Endothelial cell (in vitro differentiated cells): ENCODE measurements at places on chromosomes 16 and 17. TPM values are rescaled to one million over a fixed set of nuclear protein-coding genes. Genes with fewer than 3 reads are reported as not detected.

Gene GDE1
- 50.0 TPM for total RNA-seq

DNA sequence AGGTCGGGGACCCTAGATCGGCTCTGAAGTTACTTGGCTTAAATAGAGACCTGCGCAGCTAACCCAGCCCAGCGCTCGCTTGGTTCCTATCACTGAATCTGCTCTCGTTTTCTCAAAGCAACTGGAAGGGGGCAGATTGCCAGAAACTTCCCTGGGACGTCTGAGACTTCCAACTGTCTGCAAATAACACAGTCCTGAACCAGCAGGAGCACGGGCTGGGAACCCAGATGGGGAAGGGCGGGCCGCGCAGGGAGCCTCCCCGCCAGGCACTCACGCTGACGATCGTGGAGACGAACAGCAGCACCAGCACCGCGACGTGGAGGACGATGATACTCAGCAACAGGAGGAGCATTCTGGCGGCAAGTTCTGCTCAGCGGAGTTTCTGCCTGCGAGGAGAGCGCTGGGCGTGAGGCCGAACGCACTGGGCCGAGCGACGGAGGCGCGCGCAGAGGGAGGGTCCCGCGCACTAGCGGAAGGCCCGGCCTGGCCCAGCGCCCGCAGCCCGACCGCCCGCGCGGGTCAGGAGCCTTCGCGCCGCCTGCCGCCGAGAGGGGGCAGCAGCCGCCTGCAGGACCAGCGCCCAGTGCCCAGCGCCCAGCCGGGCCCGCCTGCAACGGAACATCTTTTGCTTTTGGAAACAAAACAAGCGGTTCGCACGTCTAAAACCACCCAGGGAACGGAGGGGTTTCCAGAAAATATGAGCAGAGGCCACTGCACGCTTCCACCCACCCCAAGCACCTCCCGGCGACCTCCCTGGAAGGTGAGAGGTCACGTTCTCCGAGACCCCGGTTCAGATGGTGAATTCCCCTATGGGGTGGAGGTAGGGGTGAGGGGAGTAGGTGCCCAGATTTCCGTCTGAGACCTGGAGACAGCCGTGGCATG is 4.5 kb downstream of the PMP22 start:
- peak; percentile 95 for DNase-seq

- no peak for DNase-seq
These were observed 26.4 kb upstream of the ARL4D start for GRCh38 chr17:43372273-43372911.

GRCh38 chr16:62041401-62041800 is 5.2 kb upstream of the CDH8 start:
- DNase-seq, result peak; percentile 36

Gene HSF4
- 5.7 TPM for total RNA-seq

DNA sequence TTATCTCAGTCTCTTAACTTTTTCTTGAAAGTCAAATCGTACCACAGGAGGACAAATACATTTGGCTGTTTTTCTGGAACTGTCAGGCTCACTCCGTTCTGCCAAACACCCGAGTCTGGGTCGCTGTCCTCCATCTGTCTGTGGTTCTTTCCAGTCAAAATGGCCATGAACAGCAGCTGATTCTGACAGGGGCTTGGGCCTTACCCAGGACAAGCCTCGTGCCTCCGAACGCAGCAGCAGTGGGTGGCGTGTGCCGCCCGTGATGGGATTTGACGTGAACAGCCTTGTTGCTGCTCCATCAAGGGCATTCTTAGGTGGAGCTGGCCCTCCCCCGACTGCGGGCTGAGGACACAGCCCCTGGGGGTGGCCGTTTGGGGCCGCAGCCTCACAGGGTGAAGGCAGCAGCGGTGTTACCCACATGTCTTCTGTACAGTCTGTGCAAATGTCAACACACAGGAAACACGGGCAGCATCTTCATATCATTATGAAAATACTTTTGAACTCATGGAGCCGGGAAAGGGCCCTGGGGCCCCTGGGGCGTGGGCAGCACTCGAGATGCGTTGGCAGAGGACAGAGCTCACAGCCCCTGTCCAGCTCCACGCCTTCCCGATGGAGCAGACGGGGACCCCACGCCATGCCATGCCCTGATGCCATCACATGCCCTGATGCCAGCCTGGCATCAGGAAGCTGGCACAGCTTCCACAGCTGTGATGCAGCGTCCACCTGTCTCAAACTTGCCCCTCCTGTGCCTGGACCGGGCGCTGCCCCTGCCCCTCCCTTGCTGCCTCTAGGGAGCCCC is 8.6 kb upstream of the ACSF3 start:
- no peak for DNase-seq

DNA sequence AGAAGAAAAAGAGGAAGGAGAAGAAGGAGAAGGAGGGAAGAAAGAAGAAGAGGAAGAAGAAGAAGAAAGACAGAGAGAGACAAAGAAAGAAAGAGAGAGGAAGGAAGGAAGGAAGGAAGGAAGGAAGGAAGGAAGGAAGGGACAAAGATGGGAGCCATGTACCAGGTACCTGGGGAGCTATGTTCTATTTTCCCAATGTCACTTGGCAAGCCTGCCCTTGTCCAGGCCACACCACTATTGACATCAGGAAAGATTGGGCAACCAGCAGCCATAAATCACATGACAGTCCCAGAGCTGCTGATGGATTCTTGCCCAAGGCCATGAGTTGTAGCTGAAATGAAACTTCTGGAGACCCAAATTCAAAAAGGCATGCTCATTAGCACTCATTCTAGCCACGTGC is 2.7 kb upstream of the CES1 start:
- DNase-seq, result no peak

- DNase-seq, result no peak
These were observed 2.2 kb downstream of the ARHGEF15 start for GRCh38 chr17:8312251-8312650.

Gene MYO15A
- 1.6 TPM for total RNA-seq

DNA sequence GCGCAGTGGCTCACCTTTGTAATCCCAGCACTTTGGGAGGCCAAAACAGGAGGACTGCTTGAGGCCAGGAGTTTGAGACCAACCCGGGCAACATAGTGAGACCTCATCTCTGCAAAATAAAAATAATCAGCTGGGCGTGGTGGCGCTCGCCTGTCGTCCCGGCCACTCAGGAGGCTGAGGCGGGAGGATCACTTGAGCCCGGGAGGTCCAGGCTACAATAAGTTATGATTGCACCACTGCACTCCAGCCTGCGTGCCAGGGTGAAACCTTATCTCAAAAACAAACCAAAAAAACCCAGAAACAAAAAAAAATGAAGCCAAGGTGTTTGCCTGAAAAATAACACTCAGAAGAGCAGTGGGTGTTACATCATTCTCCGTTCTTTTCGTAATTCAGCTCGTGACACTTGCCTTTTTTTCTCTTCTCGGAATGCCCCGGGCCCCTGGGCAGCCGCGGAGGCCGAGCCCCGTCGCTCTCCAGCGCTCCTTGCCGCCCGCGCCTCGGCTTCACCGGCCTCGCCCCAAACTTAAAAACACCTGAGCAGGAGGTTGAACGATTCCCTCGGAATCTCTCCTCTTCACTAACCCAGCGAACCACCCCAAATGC is 17.0 kb downstream of the PRCD start:
- DNase-seq, result no peak

DNA sequence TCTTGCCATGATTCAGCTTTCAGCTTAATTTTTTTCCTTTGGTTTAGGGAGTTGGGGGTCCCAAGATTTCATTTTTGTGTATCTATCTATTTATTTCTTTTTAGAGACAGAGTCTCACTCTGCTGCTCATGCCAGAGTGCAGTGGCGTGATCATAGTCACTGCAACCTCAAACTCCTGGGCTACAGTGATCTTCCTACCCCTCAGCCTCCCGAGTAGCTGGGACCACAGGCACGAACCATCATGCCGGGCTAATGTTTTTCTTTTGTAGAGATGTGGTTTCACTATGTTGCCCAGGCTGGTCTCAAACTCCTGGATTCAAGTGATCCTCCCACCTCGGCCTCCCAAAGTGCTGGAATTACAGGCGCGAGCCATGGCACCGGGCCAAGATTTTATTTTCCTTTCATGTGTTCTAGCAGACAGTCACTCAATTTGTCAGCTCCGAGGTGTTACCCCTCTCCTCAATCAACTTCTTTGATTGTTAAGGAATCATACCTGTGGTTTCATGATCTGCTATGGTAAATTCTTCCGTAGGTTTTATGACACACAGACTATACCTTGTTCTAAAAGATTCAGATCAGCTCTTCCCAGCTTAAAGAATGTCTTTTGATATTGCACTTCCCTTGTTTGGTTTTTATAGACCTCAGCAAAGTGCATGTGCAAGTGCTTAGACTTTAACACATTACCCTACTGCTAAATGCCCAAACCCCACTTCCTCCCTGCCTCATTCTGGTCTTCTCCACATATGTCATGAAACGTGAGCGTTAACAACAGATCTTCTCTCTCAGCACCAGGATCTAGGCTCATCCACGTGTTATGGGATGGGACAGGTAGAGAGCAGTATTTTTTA is 13.0 kb downstream of the UNC45B start:
- DNase-seq, result no peak

DNA sequence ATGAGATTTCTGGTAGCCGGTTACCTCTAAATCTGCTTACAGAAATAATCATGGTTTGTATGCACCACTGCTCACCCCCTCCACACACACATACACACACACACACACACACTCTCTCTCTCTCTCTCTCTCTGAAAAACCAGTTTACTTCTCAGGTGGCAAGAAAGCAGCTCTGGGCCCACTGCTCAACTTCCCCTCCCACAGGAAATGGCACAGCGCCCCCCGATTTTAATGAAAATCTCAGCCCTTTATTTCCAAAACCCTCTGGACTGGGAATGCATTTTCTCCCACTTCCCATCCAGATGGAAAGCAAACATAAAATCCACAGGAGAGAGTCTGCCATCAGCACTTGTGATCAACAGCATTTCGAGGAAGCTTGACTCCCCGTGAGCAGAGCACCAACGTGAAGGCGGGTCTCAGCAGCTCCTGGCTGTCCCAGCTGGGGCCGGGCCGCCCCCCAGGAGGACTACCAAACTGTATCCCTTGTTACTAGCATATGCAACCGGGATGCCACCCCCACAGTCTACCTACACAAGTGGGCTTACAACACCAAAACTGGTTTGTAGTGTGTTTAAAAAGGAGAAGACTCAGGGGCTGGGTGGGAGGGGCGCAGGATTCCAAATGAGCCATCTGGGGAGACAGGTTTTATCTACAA is 121.1 kb downstream of the SLC39A11 start:
- no peak for DNase-seq

GRCh38 chr16:73350707-73351452 is 303.0 kb upstream of the ZFHX3 start:
- no peak for DNase-seq

DNA sequence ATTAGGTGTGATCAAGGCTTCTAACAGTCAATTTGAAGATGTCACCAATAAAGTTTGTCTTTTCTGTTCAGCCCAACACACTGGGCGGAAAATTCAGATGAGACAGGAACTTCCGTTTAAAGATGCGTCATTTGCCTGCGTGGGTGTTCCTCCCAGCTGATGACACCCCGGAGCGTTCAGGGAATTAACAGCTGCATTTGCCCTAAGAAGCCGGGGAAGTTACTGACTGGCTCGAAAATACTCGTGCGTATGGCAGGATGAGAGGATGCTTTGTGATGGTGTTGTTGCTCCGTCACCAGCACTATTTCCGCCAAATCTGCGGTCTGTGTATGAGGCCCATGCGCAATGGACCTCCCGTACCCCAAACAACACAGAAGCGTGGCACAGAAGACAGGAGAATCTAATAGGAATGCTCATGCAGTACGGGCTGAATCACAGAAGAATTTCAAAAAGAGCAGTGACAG is 11.9 kb upstream of the PVALEF start:
- no peak for DNase-seq

DNA sequence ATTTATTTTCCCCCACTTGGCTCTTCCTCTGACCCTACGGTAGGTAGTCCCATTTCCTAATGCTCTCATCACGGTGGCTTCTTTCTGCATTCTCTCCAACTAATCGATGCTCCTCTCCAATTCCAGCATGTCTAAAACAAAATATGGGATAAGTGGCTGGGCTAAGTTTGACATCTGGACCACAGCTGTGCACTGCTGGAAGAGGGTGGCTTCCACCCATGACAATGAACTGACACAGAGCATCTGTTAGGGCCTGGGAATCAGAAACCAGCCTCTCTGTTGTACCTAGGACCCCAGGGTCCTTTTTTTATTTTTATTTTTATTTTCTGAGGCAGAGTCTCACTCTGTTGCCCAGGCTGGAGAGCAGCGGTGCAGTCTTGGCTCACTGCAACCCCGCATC is 29.0 kb upstream of the SLC39A11 start:
- DNase-seq, result no peak

DNA sequence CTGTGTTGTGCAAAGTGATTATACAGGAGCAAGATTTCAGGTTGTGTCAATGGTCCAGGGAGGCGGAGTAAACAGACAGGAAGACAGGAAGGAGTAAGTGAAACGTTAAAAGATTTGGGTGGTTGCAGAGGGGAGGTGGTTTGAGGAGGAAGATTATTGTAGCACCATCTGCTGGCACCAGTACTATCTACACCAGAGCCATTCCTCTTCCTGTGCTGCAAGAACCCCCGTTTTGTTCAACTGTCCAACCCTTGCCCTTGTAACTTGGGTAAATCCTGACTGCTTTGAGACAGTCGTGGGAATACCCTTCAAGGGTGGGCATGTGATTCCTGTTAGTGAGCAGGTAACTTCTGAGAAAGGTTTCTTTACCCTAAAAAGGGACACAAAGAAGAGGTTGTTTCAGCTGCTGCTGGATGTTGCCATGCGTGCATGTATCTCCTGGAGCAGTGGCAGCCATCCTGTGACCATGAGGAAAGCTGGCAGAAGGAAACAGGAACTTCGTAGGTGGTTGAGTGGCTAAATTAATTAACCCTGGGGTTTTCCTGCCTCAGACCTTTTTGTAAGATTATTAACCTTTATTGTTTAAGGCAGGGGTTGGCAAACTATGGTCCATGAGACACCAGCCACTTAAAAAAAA is 124.1 kb downstream of the PRKCA start:
- DNase-seq, result no peak

GRCh38 chr17:8057691-8058114 is 18.8 kb downstream of the ALOX15B start:
- peak; percentile 52 for DNase-seq

Gene DNAH3
- total RNA-seq, result 0.05 TPM

Gene CYB561
- 57.3 TPM for total RNA-seq
